ENCODE measurements at places on chromosomes 5 and 9. TPM values are rescaled to one million over a fixed set of nuclear protein-coding genes. Genes with fewer than 3 reads are reported as not detected.

Gene CDKN2B
- total RNA-seq = 17.9 TPM

Gene NUTM2F
- total RNA-seq = not detected

Gene OR1L1
- not detected for total RNA-seq

Gene SOX30
- not detected for total RNA-seq

Gene CBY3
- total RNA-seq = not detected

DNA sequence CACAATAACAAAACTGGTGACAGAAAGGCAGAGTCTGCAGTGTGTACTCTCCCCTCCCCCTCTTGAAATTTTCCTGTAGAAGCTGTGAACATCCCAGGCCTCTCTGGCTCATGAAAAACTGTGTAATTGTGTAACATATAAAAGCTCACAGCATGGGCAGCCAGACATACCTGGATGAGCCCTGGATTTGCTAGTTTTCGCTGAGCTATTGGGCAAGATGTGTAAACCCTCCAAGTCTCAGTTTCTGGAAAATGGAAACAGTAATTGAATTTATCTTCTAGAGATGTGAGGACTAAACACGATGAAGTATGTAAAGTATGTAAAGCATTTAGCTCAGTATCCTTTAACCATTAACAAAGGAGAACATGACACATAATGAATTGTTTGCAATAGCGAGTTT is 143.2 kb upstream of the ANKH start:
- no peaks in the 10 kb centered on the region for H3K27me3 ChIP-seq
- H3K4me3 ChIP-seq = no peak overlapping the region
- peaks cover 5% of the 10 kb centered on the region for H3K4me1 ChIP-seq
- no peaks in the 10 kb centered on the region for H3K36me3 ChIP-seq
- DNase-seq = no peak

DNA sequence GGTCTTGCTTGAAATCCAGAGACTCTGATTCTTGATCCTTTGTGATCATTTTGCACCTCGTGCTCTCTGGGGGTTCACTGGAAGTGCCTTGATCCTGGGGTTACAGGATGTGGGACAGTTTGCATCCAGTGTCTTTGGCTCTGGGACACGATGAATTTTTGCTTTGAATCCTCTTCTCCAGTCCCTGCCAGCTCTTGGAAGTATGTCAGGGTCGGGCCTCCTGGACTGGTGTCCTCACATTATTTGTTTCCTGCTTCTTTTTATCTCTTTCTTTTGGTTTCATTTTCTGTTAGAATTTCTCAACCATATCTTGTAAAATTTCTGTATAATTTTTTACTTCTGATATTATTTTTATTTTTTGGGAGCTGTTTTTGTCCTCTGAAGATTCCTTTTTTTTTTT is 34.2 kb downstream of the SECISBP2 start:
- H3K36me3 ChIP-seq = peaks cover 100% of the 10 kb centered on the region
- peaks cover 19% of the 10 kb centered on the region for H3K4me1 ChIP-seq
- no peaks in the 10 kb centered on the region for H3K27me3 ChIP-seq
- H3K4me3 ChIP-seq = no peak overlapping the region
- DNase-seq = no peak
- H3K27ac ChIP-seq = no peak overlapping the region

DNA sequence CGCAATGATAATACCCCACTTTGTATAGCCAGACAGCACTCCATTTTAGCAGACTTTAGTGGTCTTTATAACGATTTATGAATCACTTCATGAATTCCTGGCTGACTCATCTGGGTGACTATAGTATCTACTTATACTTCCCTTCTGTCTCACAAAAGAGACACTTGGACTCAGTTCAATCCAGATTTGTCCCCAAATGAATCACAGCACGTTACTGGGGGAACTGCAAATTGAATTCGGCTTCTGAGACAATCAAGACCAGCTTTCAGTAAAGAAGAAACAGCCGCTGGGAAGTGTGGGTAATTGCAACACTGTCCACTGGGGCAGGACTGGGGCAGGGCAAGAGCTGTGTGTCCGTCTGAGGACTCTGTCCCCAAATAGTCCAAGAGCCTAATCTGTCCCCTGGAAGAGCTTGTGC is 337.3 kb upstream of the RFX3 start:
- H3K4me3 ChIP-seq = no peak overlapping the region
- H3K27ac ChIP-seq = no peak overlapping the region
- no peaks in the 10 kb centered on the region for H3K4me1 ChIP-seq
- DNase-seq = no peak
- H3K36me3 ChIP-seq = no peaks in the 10 kb centered on the region

DNA sequence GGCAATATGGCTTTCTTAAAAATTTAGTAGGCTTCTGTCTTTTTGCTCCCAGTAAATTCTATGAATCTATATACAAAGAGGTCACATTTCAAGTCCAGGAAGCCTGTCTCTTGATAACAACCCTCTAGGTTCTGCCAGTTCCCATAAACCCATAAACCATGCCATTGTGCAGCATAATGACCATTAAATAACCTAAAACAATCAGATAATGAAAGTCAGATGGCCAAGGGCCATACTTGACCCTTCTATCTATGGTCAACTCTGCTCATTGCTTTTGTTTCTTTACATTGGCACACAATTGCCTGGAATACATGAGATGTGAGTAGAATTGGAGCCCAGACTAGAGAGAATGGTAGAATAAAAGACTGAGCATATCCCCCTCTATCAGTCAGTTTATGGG is 305.4 kb upstream of the KIF2A start:
- H3K27ac ChIP-seq = no peak overlapping the region
- no peaks in the 10 kb centered on the region for H3K27me3 ChIP-seq
- no peaks in the 10 kb centered on the region for H3K36me3 ChIP-seq
- no peak overlapping the region for H3K4me3 ChIP-seq

GRCh38 chr5:24163091-24163490 is 481.7 kb downstream of the CDH10 start:
- no peak overlapping the region for H3K4me3 ChIP-seq
- no peak for DNase-seq
- no peaks in the 10 kb centered on the region for H3K27me3 ChIP-seq
- H3K4me1 ChIP-seq = no peaks in the 10 kb centered on the region
- H3K36me3 ChIP-seq = no peaks in the 10 kb centered on the region

DNA sequence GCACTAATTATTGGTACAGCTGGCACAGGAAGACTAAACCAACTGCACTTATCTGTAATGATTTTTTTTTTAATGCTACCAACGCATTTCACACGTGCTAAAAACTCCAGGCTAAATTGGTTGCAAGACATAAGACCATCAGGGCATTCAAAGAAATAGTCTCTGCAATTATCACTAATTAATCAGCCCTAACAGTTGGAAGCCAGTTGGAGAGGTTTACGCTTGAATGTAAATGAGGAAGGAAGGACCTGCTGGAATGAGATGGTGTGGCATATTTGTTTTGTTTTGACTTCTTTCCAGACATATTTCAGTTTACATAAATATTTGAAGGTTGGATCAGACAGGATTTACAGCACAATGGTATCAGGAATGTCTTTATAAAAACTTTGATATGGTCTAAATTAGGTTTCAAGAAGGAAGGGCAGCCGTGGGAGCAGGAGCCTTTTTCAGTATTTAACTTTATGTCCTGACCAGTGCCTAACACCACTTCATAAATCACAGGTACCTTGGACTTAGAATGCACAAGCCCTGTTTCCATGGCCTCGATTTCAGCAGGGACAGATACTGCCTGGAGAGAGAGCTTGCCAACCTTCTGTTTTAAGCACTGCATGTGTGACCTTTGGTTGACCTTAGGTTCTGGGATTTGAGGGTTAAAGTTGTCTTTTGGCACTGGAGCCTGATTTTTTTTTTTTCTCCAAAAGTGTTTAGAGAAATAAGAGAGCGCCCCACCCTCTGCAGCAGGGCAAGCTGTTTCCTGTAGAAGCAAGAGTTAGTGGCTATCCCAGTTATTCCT is 199.8 kb upstream of the MAP3K1 start:
- H3K36me3 ChIP-seq = no peaks in the 10 kb centered on the region
- no peak overlapping the region for H3K4me3 ChIP-seq
- H3K4me1 ChIP-seq = peaks cover 21% of the 10 kb centered on the region

- H3K4me3 ChIP-seq = no peak overlapping the region
- no peaks in the 10 kb centered on the region for H3K36me3 ChIP-seq
- H3K27me3 ChIP-seq = no peaks in the 10 kb centered on the region
- H3K27ac ChIP-seq = no peak overlapping the region
- no peak for DNase-seq
Measured at GRCh38 chr9:115192835-115193525, 75.0 kb upstream of the TNC start.

GRCh38 chr5:38556599-38557307 is at the start of gene LIFR:
Gene LIFR, minus strand, starts transcription at chr5:38556646. Its CDS starts 25,999 bp downstream, at chr5:38530647.
- no peaks in the 10 kb centered on the region for H3K36me3 ChIP-seq
- peak within 1 kb of the TSS; percentile 82 for H3K4me3 ChIP-seq
- peaks cover 16% of the 10 kb centered on the region for H3K27me3 ChIP-seq
- H3K4me1 ChIP-seq = peaks cover 22% of the 10 kb centered on the region
- peak; percentile 86 for DNase-seq

DNA sequence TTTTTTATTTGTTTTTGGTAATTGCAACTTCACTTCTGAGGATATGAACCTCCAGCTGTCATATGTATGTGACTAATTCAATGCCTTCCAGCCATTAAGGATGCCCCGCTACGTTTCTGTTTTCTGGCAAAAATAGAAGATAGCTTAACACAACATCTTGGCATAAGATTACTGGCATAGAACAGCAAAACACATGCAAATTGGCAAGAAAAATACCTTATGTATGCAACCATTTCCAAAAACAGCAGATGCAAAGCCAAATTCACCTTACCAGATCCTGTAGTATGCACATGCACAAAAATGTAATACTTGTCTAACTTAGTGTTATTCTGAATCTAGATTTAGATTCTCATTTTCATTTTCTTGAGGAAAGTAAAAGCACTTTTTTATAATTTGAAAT is 461.1 kb upstream of the CYLC2 start:
- no peak overlapping the region for H3K27ac ChIP-seq
- H3K4me3 ChIP-seq = no peak overlapping the region
- no peaks in the 10 kb centered on the region for H3K4me1 ChIP-seq
- DNase-seq = no peak
- H3K27me3 ChIP-seq = no peaks in the 10 kb centered on the region

GRCh38 chr5:58793888-58794657 is 211.2 kb downstream of the RAB3C start:
- H3K4me3 ChIP-seq = no peak overlapping the region
- no peaks in the 10 kb centered on the region for H3K27me3 ChIP-seq
- no peak for DNase-seq
- no peaks in the 10 kb centered on the region for H3K4me1 ChIP-seq
- H3K36me3 ChIP-seq = no peaks in the 10 kb centered on the region
- H3K27ac ChIP-seq = no peak overlapping the region

DNA sequence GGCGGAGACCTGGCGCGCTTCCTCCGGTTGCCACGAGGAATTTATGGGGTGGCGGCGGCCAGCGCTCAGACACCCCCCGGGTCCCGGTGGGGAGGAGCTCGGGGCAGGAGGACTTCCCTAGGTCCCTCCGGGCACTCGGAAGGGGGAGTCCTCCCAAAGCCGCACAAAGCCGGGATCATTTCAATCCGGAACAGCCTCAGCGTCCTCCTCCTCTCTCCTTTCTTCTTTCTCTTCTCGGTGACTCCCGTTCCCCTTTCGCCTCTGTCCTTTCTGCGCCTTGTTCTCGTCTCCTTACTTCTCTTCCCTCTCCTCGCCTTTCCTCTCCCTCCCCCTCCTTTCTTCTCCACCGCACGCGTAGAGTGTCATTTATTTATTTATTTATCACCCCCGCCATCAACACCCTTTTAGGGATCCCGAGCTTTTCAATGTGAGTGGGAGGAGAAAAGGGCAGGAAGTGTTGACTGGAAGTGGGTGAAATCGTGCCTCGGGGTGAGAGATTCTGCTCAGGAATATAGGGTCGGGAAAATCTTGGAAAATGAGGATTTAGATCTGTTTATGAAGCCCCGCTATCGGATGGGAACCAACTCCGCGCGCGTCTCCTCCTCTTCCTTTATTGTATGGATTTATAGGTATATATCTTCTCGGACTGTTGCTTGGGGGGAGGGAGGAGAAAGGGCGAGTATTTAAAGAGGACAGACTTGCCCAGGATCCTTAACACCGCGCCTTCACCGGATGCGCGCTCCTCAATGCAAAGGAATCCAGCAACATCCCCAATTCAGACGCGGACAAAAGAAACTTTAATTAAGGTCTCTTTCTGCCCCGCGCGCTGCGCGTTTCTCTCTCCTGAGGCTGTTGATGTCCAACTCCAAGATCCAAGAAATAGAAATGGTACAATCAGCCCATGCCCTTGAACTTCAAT is 2.0 kb upstream of the ZNF462 start:
- peak overlapping the region; percentile 73 for H3K4me3 ChIP-seq
- H3K27me3 ChIP-seq = no peaks in the 10 kb centered on the region
- peaks cover 14% of the 10 kb centered on the region for H3K4me1 ChIP-seq
- no peak for DNase-seq

DNA sequence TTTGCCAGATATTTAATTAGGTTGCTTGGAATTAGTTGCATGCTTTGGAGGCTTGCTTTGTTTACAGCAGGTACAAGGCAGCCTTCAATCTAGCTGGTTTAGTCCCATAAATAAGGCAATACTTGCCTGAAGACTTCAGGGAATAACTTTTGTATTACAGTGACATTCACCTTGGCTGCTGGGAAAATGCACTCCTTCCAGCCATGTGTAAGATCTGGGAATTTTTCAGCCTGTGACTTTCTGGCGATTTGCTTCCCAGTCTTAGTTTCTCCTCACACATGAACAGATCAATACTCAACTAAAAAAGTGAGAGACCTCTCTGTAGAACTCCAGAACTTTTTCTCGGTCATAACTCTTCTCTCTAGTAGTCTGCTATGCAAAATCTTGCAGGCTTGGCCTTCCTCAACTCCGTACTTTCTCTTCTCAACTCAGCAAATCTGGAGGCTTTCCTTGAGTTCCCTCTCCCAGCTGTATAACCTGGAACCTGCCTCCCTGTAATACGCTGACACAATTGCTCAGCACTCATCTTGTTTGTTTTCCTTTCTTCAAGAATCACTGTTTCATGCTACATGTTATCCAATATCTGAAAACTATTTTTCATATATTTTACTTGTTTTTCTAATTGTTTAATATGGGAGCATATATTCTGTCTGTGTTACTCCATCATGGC is 173.0 kb downstream of the MSX2 start:
- H3K27ac ChIP-seq = no peak overlapping the region
- no peak overlapping the region for H3K4me3 ChIP-seq
- H3K27me3 ChIP-seq = no peaks in the 10 kb centered on the region
- no peak for DNase-seq
- H3K4me1 ChIP-seq = no peaks in the 10 kb centered on the region
- no peaks in the 10 kb centered on the region for H3K36me3 ChIP-seq
